ENCODE measurements at places on chromosomes 12 and 14. TPM values are rescaled to one million over a fixed set of nuclear protein-coding genes. Genes with fewer than 3 reads are reported as not detected.

DNA sequence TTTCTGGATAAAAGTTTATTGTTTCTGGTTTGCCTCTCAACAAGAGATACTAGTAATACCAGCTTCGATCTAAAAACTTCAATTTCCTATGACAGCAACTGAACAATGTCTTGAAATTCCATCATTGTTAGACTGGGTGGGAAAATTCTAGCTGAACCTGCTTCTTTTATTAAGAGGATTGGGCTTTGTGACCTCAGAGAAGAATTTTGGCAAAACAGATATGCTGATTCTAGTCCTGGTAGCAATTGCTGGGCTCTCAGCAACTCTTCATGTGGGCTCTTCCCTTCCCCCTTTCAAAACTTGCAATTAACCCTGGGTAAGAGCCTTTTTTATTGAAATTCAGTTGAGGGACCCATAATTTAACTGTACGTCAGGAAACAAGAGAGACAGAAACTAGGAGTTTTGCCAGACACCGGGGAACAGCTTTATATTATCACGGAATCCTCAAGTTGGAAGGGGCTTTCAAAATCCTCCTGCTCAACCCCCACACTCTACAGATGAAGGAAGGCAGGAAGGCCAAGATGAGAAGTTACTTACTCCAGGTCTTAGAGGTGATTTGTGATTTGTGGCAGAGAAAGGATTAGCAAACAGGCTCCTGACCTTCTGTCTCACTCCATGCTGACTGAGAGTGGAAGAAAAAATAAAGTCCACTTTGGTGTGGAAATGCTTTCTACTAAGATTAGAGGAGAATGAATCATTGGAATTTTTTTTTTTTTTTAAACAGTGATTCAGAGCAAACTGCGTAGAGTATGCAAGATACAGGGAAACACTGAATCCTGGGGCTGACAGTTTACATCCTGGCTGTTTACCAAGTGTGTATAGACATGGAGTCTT, 239.0 kb upstream of the ATP2B1 start:
- DNase-seq, result peak; percentile 92

GRCh38 chr14:51725061-51725460, 73.4 kb downstream of the FRMD6 start:
- no peak for DNase-seq

GRCh38 chr12:3244219-3244750, 167.1 kb downstream of the TSPAN9 start:
- DNase-seq, result no peak

GRCh38 chr12:65881348-65881961, 57.2 kb downstream of the HMGA2 start:
- no peak for DNase-seq

- no peak for DNase-seq
Observed at GRCh38 chr12:49342914-49343731, 3.6 kb upstream of the DNAJC22 start.

DNA sequence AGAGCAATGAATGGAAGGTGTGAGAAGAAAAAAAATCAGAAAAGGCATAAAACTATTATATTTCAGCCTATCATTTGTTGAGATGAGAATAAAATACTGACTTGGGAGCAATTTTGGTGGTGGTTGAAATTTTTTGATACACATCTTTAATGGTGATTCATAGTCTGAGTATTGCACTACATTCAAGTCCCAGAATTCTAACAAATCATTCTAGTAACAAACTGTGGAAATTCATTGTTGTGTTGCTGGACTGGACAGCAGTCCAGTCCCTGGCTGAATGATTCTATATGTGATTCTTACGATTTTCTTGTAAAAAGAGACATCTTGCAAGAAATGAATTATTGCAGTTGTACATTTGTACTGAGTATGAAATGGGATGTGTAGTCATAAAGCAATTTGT, 268.6 kb downstream of the TRHDE start:
- DNase-seq, result no peak

The RTN1 gene
- total RNA-seq, result 12.5 TPM

The PZP gene
- 2.6 TPM for total RNA-seq

The LRTM2 gene
- 1.2 TPM for total RNA-seq

The MGAT4C gene
- total RNA-seq, result 11.6 TPM
